ENCODE measurements at places on chromosomes 1 and 21.
A peak's percentile ranks its signal among the peaks of the same experiment; 100 is the strongest.

DNA sequence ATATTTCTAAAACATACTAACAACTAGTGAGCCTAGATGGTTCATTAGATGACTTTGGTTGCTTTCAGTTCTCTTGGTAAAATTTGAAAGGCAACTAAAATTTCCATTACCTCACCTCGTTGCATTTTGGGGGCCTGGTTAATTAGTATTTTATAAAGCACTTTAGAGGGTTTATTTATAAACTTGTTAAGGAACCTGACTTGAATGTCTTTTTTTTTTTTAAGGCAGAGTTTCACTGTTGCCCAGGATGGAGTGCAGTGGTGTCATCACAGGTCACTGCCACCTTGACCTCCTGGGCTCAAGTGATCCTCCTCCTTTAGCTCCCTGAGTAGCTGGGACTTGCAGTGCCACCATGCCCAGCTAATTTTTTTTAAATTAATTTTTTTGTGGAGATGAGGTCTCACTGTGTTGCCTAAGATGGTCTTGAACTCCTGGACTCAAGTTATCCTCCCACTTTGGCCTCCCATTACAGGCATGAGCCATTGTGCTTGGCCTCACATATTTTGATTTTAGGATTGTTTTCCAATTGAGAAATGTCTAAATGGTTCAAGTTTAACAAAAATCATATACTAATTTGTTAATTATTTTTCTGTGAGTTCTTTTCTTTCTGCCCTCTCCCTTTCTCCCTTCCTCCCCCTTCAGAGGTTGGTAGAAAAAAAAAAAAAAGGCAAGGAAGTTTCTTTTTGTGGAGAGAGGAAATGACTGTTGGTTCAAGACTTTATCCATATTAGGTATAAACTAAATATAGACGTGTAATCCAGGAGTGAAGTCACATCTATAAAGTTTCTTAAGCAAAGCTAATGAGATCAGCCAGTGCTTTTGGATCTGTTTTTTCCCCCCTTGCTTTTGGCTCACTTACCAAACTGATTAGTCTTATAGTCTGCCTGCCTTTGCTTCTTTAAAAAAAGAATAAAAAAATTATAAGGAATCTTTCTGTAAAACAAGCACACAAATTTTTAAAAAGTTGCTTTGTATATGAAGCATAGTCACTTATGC is 24.7 kb downstream of the CLIC4 start:
- DNase-seq: no peak

DNA sequence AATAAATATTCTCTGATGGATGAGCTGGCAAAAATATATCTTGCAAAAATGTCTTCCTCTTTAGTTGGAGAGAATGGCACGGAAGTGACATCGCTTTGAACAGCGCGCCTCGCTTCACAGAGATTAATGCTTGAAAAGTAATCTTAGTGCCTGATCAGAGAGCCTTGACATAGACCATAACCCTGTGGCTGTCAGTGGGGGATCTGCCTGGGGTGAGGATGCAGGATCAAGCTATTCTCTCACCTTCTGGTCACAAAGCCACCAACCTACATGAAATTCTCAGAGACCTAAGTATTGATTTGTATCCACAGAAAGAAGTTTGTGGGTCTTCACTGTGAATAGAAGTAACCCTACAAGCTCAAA is 492.6 kb downstream of the LMO4 start:
- DNase-seq: no peak

DNA sequence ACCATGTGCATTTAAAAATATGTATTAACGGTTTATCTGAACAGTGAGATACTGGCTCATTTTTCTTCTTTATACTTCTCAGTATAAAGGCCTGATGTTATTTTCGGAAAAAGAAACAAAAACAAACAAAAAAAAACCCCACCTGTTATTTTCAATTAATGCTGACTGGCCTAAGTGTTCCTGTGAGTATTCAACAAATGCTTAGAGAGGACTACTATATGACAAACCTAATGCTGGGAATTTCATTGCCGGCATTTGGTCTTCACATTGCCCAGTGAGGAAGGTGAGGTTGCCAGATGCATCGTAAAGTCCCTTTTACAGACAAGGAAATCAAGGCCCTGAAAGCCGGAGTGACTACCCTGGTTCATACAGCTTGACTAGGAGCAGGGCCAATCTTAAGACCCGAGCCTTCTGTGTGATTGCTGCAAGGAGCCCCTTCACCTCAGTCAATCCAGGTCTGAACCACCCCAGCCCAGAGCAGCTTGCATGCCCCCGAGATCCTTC is 599 bp downstream of the MRPL24 start:
- DNase-seq: no peak

DNA sequence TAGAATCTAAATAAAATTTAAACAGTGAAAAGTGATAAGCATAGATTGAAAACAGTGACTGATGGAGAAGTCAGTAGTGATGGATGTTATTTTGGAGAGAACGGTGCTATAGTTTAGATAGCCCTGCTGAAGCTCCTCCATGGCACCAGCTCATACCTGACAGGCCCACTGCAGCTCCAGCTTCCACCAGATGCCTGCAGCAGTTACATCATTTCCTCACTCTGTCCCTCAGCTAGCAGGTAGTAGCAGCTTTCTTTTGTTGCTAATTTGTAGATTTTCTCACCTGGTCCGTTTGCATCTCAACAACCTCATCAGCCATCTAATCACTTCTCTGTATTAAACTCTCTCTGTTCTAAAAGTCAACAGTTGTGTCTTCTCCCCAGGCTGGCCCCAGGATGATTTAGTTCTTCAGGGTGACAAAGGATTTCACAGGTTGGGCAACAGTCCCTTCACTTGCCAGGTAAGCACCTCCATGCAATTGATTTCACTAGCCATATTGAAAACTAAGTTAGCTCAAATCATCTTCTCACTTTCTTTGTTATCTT is 128.3 kb downstream of the LMX1A start:
- no peak for DNase-seq

- no peak for DNase-seq
These were observed 421.5 kb upstream of the USP24 start for GRCh38 chr1:55636696-55637095.

DNA sequence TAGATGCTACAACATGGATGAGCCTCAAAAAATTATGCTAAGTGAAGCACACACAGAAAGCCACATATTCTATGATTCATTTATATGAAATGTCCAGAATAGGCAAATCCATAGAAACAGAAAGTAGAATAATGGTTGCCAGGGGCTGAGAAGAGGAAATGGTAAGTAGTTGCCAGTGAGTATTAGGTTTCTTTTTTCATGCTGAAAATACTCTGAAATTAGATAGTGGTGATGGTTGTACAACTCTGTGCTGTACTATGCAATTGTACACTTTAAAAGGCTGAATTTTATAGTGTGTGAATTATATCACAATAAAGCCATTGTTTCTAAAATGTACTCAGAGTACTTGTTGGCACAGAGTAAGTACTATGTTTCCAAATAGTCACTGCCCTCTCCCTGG is 15.5 kb upstream of the GFI1 start:
- DNase-seq: no peak

- DNase-seq: peak; percentile 33
These were observed 2.5 kb upstream of the RCSD1 start for GRCh38 chr1:167627615-167627864.

GRCh38 chr1:228488125-228488817 is 1.1 kb downstream of the RNF187 start:
- DNase-seq: no peak

- no peak for DNase-seq
These were observed 16.7 kb downstream of the AMPD2 start for GRCh38 chr1:109636201-109636952.

DNA sequence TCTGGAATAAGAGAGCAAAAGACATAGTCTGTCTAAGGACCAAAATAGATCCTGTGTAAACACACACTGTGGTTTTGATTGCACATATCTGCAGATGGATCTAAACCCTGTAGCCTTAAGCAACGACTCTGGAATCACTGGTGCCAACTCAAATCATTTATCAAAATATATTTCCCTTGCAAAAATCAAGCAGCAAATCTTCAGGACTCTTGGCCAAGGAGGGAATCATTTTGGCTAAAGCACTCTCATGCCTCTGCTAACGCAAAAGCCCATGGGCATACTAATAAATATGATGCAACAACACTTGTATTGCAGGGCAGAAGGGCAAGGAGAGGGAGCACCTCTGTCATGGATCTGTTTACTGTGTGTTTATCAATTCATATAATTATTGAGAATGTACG is 155.4 kb upstream of the DUSP10 start:
- DNase-seq: no peak

GRCh38 chr1:204777591-204777990 is 92.1 kb upstream of the LRRN2 start:
- DNase-seq: no peak

- DNase-seq: no peak
These were observed 618.0 kb downstream of the KIF26B start for GRCh38 chr1:245772739-245773138.

DNA sequence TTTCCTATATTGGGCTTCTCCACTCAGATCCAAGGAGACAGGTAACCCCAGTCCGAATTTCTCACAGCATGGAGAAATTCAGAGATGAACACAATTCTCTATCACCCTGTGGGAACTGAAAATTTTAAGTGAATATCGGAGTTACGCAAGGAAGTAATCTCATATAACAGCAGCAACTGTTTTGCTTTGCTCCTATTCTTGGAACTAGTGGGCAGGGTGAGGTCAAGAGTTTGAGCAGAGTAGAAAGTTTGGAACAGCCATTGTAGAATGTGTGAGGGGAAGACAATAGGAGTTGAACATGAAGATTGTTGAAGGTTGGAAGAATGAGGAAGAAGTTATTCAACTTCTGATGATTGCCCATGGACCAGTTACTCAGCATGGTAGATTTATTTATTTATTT is 24.3 kb upstream of the SLC35D1 start:
- DNase-seq: no peak

GRCh38 chr1:198848649-198849048 is 209.8 kb downstream of the PTPRC start:
- DNase-seq: no peak

DNA sequence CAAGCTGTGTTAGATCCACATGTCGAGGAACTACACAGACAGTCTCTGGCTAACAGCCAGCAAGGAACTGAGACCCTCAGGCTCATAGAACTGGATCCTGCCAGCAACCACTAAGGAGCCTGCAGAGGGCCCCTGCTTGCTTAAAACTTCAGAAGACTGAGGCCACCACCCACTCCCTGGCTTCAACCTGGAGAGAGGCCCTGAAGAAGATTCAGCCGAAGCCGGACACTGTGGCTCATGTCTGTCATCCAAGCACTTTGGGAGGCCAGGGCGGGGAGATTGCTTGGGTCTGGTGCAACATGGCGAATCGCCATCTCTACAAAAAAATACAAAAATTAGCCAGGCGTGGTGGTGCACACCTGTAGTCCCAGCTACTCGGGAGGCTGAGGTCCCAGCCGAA is 92.6 kb upstream of the TMPRSS2 start:
- DNase-seq: no peak

- DNase-seq: peak; percentile 78
These were observed 9.7 kb downstream of the SMYD3 start for GRCh38 chr1:246497331-246497915.

DNA sequence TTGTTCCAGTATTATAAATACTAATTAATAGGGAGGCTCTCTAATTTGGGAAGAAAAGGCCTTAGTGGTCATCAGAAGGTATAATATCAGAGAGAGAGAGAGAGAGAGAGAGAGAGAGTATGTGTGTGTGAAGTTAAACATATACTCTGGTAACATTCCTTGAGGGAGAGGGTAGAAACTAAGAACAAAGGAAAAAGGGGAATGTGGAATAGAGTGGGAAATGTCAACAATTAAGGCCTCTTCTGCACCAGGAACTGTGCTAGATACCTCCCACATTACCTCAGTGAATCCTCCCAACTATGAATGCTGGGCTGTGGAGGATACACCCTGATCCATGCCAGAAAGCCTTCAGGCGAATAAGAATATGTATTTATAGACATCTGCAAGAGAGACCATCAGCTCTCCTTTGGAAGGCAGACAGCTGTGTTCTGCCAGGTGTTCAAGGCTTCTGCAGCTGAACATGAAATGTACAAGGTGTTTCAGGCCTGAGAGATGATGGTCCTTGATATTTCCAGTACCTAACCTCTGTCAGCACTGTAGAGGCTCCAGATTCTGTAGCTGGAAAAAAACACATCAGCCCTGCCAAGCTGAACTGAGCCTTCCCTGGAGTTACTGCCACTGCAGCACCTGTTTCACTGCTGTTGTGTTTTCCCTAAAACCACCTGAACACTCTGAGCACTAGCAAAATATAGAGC is 29.1 kb downstream of the TBX15 start:
- DNase-seq: no peak

- DNase-seq: no peak
These were observed 33.5 kb downstream of the EPHA2 start for GRCh38 chr1:16122350-16122881.

DNA sequence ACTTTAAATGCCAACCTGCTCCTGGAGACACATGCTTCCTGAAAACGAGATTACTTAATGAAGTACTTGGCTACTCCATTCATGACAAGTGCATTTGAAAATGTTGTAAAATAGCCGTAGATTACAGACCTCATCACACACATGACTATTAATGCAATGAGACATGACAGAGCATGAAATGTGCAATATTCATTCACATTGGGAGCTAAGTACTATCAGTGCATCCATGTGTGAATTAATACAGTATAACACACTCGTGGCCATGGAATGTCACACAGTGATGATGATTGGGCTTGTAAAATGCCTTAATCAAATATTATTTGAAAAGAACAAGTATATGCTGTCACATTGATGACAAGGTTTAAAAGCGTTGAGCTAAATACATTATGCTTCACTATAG is 407.0 kb downstream of the AMY1C start:
- DNase-seq: no peak

GRCh38 chr1:167714098-167714438 is 7.7 kb upstream of the MPZL1 start:
- no peak for DNase-seq

DNA sequence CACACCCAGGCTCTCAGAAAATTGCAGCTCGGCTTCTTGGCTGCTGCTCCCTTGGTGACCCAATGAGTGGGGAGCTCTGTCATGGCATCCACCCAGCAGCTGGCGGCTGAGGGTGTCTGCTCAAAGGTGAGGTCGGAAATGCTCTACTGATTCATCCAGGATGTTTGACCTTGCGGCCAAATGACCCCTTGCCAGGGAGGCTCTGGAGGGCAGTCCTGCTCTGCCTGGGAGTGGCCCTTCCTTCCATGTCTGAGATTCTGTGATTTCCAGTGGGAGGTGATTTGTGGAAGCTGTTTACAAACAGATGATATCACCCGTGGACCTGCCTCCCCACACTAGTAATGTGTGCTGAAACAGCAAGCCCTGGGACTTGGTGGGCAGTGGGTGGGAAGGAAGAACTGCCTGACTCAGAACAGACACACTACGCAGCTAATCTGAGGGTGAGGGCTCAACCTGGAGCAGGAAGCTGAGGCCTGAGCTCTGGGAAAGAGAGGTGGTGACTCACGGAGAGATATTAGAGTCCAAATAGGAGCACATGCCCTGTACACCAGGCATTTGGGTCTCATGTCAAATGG is 3.0 kb downstream of the CRCT1 start:
- DNase-seq: no peak
